ENCODE measurements at places on chromosomes 16 and 17.

- no peak for DNase-seq
These were observed 16.4 kb downstream of the CACNG4 start for GRCh38 chr17:66980896-66981295.

- DNase-seq = peak; percentile 73
These were observed 754 bp upstream of the SLFN11 start for GRCh38 chr17:35373984-35374765.

GRCh38 chr17:59671386-59671785, 35.8 kb downstream of the PTRH2 start:
- DNase-seq = no peak

DNA sequence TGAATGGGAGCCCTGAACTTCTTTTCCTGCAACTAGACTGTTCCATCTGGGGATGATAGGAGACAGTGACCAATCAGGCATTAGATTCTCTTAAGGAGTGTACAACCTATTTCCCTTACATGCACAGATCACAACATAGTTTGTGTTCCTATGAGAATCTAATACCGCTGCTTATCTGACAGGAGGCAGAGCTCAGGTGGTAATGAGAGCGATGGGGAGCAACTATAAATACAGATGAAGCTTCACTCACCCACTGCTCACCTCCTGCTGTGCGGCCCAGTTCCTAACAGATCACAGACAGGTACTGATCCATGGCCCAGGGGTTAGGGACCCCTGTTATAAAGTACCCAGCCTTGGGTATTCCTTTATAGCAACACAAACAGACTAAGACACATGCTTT, 17.4 kb upstream of the ADAMTS18 start:
- DNase-seq = no peak

GRCh38 chr17:79983456-79983855, 52.2 kb downstream of the TBC1D16 start:
- DNase-seq = no peak

GRCh38 chr17:71921796-71922195, 199.0 kb upstream of the SOX9 start:
- no peak for DNase-seq

DNA sequence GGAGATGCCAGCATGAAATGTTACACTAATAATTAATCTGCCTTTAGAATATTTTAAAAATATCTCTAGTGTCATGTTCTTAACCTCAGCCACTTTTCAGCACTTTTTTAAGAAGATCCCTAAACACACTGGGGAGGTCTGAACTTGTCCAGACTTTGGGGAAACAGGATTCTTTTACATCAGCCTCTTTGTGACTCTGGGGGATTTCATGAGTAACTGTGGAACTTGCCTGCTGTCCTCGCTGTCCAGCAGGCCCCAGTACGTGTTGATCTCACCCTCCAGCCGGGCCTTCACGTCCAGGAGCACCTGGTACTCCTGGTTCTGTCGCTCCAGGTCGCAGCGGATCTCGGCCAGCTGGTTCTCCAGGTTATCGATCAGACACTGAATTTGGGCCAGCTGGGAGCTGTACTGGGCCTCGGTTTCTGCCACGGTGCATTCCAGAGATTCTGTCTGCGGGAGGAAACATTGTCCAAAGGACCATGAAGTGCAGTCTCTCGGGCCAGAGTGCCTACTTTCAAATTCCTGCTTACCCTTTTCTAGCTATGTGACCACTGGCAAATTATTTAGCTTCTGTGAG, 5.5 kb downstream of the KRT40 start:
- no peak for DNase-seq

GRCh38 chr16:84109598-84110335, 7.0 kb downstream of the MBTPS1 start:
- DNase-seq = no peak

- peak; percentile 55 for DNase-seq
These were observed 67.5 kb downstream of the MARF1 start for GRCh38 chr16:15575293-15576049.

DNA sequence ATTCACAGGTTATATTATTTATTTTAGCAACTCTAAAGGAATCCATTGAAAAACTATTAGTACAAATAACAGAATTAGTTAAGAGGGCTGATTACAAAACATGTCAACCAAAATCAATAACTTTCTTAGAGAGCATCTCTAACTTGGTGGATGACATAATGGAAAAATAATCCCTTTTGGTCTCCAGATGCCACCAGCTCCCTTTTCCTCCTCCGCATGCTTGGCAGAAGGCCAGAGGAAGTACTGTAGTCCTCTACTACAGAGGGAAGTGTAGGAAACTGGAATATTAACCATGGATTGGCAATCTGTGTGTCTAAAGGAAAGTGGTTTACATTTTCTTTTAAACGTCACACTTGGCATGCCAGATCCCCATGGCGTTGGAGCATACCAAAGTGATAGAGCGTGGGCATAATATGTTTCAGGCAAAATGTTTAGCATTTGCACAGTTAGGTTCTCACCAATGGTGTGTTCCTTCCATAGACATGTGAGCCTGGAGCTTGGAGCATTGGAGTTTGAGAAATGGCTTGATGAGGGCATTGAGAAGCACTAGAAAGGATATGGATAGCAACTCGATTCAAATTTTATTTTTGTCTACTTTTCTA, 106.3 kb downstream of the PRKCB start:
- DNase-seq = no peak

GRCh38 chr16:72824761-72825160, 223.2 kb downstream of the ZFHX3 start:
- DNase-seq = no peak

GRCh38 chr16:57639172-57639887, 10.9 kb downstream of the ADGRG1 start:
- no peak for DNase-seq

DNA sequence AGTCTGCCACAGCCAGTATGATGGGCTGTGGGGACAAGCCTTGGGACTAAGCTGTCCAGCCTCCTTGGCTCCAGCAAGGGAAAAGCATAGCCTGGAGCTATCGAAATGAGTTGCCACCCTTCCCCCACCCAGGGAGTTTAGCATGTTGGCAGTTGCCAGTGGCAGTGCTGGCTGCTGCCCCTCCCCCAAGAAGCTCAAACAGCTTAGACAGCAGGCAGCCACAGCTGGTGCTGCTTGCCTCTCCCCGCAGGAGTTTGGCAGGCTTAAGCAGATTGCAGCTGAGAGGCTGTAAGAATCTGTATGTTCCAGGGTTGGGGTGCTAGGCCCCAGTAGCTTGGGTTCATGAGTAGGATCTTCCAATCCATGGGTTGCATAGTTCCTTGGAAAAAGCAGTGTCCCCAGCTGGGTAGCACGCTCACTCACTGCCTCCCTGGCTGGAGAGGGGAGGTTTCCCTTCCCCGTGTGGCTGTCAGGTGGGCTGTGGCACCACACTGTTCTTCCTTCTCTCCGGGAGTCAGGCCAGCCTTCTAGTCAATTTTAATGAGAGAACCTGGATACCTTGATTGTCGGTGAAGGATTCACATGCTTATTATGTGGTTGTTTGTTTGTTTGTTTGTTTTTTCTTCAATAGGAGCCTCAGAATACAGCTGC, 506.1 kb downstream of the CDH11 start:
- no peak for DNase-seq

DNA sequence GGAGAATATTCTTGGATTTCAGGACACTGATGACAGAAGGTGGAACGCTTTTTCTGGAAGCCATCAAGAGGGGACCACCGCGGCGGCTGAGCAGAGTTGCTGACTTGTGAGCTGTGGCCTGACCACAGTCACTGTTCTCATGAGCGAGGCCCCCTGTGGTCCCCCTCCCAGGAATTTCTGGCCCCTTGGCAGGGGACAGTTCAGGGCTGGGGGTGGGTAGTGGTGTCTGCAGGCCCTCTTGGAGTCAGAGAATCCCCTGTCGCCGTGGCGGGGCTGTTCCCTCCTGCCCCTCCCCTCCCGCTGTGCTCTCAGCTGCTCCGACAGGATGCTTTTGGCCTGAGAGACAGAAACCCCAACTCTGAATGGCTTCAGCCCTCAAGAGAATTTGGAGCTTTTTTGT, 292.0 kb downstream of the SEC14L1 start:
- no peak for DNase-seq

DNA sequence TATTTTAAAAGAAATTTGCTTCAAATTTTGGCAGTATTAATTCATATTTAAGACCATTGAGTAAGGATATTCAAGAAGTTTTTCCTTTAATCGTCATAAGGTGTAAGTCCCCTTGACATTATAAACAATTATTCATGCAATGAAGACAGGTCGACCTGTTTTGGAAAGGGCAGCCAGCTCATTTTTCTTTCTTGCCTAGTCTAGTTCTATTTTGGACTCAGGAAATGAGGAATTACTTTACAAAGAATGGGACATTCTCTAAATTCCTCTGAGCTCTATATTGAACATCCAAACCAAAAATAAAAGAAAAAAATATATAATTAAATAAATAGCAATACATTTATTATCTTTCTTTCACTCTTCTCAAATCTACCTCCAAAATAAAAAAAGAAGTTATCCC, 595.6 kb upstream of the KIF2B start:
- DNase-seq = no peak

GRCh38 chr17:28710861-28711722, 596 bp downstream of the PROCA1 start:
- DNase-seq = peak; percentile 95

- peak; percentile 26 for DNase-seq
These were observed 25.0 kb downstream of the TAC4 start for GRCh38 chr17:49822829-49823228.

- no peak for DNase-seq
These were observed 71.2 kb downstream of the PLD6 start for GRCh38 chr17:17134957-17135333.

- DNase-seq = no peak
These were observed 86.8 kb upstream of the SALL1 start for GRCh38 chr16:51237861-51238378.

DNA sequence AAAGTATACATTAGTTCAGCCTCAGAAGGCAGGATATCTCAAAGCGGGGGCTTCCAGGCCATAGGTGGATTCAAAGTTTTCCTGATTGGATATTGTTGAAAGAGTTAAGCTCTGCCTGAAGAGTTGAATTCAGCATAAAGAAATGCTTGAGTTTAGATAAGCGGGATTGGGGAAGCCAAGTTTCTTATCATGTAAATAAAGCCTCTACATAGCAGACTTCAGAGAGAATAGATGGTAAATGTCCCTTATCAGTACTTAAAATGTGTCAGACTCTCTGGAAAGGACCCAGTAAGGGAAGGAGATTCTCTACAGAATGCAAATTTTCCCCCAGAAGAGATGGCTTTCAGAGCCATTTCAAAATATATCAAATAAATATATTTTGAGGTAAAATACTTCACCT, 423.5 kb downstream of the SHISA9 start:
- peak; percentile 67 for DNase-seq

DNA sequence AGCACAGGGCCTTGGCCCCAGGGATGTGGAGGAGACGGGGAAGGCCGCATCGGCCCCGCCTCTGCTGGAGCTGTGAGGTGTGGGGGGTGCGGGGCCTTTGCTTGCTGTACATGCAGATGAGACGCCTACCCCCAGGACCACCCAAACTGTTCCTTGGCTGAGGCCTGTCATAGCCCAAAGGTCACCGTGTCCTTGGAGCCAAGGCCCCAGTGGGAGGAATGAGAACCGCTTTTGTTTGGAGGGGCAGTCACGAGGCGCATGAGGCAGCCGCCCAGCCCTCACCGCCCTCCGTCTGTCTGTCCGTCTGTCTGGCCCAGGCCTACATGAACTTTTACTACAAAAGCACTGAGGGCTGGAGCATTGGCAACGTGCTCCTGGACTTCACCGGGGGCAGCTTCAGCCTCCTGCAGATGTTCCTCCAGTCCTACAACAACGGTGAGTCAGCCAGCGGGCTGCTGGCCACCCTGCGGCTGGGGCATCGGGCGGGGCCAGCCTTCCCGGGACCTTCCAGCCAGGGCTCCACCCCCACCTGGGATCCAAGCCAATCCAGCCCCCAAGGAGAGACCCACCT, 8.8 kb downstream of the TAX1BP3 start:
- DNase-seq = no peak

GRCh38 chr16:6122401-6122800, 1024.8 kb upstream of the EEF2KMT start:
- DNase-seq = no peak

- peak; percentile 81 for DNase-seq
These were observed 7.1 kb upstream of the PIEZO1 start for GRCh38 chr16:88792078-88792550.

- no peak for DNase-seq
These were observed 13.5 kb downstream of the ITGB4 start for GRCh38 chr17:75734674-75735294.

GRCh38 chr17:20927308-20927977, 115.4 kb downstream of the USP22 start:
- DNase-seq = no peak

GRCh38 chr16:69880640-69881133, 70.4 kb upstream of the CLEC18A start:
- no peak for DNase-seq

DNA sequence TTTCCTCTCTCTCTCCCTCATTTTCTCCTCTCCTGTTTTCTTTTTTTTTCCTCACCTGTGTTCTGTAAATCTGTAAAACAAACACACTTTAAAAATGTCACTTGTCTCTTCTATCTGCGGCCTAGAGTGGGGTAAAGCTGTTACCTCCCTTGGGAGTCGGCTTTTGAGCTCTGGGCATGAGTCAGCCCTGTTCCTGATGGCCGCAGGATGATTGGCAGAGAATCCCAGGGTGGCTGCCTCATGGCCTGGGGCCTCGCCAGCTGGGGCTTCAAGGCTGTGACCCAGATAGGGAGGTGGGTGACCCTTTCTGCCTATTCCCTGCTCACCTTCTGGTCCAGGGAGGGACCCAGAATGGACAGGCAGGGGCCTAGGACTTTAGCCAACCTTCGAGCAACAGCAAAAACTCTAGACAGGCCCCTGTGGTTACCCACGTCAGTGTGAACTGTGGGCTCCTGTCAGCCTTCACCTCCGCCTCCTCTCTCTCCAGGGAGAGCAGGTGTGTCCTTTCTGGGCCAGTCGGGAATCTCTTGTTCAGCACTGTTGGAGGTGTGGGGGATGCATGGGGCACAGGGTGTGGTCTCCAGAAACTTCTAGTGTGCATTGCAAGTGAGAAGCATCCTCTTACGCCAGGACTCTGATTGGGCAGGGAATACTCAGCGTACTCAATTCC, 87.4 kb downstream of the RAP1GAP2 start:
- peak; percentile 31 for DNase-seq

- no peak for DNase-seq
These were observed 27.0 kb upstream of the MPRIP start for GRCh38 chr17:17015230-17015629.

Measured in hematopoietic multipotent progenitor cell treated with erythropoietin and hydrocortisone succinate and interleukin-3 and kit ligand, for 4 days (in vitro differentiated cells).